Posterior cingulate gyrus (tissue), 11 donors: ENCODE measurements at places on chromosomes 11 and 22.

- no peak for DNase-seq
Observed at GRCh38 chr11:76382209-76382608, 1.1 kb downstream of the GVQW3 start.

- no peak for DNase-seq
Observed at GRCh38 chr11:122910775-122911174, 28.2 kb downstream of the JHY start.

- no peak for DNase-seq
Observed at GRCh38 chr22:24593836-24594568, 1.1 kb upstream of the LRRC75B start.

GRCh38 chr11:70695086-70695960 lies 297.0 kb downstream of the CTTN start:
- DNase-seq, result no peak

GRCh38 chr22:36194971-36195370 lies 6.6 kb downstream of the APOL4 start:
- no peak for DNase-seq

- no peak for DNase-seq
Observed at GRCh38 chr11:63417174-63417852, 47.7 kb downstream of the SLC22A9 start.

GRCh38 chr22:29695129-29695926 lies 24.5 kb upstream of the CABP7 start:
- DNase-seq, result peak; percentile 96

DNA sequence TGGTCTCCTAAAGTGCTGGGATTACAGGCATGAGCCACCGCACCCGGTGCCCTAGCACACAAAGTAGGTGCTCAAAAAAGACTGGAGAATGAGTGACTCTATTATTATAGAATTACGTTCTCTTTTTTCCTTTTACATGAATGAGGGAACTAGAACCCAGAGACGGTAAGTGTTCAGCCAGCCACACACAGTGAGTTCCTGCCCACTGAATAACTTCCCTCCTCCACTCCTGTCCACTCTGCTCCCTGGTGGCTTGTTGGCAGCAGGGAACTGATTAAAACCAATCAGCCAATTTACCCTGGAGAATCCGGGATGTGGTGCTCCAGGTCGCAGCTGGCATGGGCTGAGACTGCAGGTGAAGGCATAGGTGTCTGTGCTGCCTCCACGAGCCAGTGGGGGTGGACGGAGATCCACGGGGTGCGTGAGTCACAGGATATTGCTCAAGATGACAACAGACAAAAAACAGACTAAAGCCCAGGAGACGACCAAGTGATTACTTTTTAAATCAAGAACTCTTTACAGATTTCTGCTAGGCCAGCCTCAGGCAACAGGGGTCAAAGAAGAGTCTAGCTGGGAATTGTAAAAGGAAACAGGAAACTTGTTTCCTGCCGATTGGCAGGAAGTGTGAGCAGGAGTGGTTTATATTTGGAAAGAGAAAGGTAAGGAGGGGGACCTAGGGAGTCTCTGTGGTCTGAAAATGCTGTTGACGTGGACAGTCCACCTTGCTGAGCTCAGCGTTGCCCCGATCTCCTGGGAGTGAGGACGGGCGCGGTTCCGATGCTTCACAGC lies 95.2 kb upstream of the TP53I11 start:
- peak; percentile 53 for DNase-seq

DNA sequence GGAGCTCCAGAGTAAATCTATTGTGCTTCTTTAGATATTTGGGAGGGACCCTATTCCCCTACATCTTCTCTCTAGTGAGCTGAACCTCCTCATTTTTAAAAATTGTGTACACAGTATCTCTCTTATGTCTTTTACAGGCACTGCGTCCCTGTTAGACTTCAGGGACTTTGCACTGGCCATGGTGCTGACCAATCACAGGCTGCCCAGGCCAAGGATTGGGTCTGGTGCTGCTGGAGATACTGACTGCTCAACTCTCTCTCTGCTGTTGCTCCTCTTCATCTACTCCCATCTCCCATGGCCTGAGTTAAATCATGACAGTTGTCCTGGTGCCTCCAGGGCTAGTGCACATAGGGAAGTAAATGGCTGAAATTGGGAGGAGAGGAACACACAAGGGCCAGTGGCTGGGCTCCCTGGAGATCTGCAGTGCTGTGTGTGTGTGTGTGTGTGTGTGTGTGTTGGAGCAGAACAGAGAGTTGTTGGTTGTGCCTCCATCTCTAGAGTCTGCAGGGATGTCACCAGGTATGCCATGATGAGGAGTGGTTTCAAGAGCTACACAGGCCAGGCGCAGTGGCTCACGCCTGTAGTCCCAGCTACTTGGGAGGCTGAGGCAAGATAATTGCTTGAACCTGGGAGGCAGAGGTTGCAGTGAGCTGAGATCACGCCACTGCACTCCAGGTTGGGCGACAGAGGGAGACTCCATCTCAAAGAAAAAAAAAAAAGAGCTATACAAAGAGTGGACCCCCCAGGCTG lies 155.3 kb downstream of the ST3GAL4 start:
- DNase-seq, result no peak

- DNase-seq, result no peak
Observed at GRCh38 chr22:19122752-19123492, 710 bp upstream of the DGCR2 start.
